ENCODE measurements at places on chromosomes 12 and 14. TPM values are rescaled to one million over a fixed set of nuclear protein-coding genes. Genes with fewer than 3 reads are reported as not detected.

ALG10B gene
- total RNA-seq = 16.1 TPM

HPD gene
- not detected for total RNA-seq

DEGS2 gene
- not detected for total RNA-seq

TAS2R42 gene
- not detected for total RNA-seq
